ENCODE measurements at places on chromosomes 11 and 22.

GRCh38 chr22:25461301-25461700 lies 103.2 kb upstream of the GRK3 start:
- DNase-seq: no peak

DNA sequence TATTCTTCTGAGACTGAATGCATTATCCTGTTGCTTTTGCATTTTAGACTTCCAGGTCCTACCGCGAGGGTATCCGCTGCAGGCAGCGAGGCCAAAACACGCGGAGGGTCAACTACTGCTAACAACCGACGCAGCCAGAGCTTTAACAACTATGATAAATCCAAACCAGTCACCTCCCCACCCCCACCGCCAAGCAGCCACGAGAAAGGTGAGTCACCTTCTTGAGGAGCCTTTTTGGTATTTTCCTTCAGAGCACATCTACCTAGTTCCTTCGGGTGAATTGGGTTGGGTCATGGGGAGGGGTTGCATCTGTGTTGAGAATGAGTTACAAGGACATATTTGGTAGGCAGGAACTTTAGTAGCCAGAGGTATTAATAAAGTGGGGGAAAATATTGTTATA lies 179.8 kb downstream of the NAV2 start:
- no peak for DNase-seq

DNA sequence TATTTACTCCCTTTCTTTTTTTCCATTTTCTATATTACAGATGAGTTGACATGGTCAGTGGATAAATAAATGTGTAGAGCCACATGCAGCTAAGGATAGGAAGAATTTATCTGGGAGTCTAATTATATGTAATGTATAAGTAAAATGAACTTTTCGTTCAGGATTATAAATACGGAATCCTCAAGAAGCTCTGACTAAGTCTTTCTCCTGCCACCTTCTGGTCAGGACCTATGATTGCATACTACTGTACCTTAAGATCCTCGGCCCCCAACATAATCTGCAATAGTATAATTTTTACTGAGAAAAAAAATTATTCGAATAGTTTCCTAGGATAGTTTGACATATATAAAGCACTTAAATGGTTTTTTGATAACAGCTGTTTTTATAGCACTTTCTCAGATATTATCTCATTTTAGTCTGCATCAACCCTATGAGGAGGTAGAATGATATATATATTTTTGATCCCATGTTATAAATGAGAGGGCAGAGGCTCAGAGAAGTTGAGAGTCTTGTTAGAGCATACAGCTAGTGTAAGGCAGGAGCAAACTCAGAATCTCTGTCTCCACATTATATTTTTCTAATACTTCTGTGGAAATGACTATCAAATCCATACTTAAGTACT lies 36.1 kb downstream of the CCDC90B start:
- DNase-seq: peak; percentile 42

DNA sequence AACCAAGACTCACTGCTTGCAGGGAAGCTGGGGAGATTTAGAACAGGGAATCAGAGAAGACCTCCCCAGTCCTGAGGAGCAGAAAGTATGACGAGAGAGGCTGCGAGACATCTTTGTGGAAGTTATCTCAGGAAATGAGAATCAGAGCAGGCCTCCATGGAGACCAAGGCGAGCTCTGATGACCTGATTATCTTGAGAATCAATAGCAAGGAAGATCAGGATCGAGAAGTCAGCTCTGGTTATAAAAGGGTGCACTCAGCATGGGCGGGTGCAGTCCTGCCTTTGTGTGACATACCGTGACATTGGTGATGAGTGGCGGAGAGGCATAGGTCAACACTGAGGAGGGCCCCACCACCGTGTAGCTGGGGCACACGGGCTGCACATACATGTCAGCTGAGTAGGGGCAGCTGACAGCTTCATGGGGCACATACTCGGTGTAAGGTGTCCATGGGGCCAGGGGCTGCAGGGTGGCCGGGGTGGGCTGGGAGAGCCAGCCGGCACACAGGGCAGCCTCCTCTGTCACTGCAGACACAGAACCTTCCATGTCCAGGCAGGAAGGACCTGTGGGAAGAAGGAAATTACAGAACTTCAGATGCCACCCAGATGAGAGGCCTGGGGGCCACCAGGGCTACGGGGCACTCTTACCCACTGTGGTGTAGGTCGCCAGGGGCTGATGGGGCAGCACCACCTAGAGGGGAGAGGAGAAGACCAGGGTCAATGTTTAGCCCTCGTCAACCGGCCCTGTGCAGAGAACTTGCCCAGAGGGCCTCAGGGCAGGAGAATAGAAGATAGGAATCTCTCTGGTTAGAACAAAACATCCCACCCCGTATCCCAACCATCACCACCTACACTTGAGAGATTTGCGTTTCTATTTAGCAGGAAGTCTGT lies 21.7 kb downstream of the POU2AF1 start:
- no peak for DNase-seq

DNA sequence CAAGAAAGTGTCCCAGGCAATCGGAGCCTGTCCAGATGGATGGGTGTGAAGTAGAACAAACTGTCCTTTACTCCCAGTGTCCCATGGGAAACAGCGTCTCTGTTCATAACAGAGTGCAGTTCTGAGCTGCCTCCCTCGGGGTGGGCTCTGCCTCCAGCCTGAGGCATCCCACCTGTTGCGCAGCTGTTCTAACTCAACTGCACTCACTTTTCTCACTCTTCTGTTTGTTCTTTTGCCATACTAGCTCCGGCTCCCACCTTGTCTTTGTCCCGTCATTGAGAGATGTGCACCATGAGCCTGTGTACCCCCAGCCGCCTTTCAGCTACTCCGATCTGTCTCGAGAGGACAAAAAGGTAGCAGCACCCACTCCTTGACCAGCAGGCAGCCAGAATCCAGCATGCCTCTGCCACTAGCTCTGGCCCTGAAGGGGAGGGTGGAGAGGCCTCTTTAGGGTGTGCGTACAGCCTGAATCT lies 20.7 kb upstream of the CDC42EP2 start:
- no peak for DNase-seq

DNA sequence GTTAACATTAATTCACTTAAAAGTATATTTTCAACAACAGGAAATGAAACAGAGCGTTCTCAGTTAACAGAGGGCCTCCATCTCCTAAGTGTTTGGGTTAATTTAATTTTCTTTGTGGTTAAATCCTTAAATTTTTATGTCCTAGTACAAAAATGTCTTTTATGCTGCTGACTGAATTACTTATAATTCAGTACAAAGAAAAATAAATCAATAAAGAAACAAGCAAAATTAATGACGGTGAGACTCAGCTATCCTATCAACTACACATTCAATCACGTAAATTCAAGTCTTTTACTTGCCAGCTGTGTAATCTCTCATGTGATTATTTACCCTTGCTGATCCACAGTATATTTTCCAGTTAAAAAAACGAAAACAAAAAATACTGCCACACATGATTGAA lies 81.4 kb downstream of the BBOX1 start:
- no peak for DNase-seq

DNA sequence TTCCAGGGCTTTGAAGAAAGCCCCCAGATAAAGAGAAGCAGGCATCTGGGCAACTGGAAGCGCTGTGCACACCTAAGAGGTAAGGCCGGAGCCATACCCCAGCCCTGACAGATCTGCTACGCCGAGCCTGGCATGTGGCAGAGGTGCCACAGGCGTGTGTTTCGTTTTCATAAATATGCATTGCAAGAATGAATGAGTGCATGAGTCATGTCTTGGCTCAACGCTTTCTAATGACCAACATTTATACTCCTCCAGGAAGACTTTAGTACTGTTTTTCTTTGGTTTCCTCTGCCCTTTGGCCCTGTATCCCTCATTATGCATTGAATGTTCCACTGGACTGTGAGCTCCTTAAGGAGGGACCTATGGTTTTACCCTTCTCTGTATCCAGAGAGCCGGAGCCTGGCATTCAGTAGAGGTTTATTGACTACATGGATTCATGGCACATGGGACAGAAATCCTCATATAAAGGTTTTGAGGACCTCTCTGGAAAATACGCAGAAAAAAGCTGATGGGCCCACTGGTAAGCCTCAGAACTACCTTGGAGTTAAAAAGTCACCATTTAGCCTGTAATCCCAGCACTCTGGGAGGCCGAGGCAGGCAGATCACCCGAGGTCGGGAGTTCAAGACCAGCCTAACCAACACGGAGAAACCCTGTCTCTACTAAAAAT lies 38.9 kb upstream of the CSNK2A3 start:
- DNase-seq: peak; percentile 60
